ENCODE measurements at places on chromosomes 13 and 19.

DNA sequence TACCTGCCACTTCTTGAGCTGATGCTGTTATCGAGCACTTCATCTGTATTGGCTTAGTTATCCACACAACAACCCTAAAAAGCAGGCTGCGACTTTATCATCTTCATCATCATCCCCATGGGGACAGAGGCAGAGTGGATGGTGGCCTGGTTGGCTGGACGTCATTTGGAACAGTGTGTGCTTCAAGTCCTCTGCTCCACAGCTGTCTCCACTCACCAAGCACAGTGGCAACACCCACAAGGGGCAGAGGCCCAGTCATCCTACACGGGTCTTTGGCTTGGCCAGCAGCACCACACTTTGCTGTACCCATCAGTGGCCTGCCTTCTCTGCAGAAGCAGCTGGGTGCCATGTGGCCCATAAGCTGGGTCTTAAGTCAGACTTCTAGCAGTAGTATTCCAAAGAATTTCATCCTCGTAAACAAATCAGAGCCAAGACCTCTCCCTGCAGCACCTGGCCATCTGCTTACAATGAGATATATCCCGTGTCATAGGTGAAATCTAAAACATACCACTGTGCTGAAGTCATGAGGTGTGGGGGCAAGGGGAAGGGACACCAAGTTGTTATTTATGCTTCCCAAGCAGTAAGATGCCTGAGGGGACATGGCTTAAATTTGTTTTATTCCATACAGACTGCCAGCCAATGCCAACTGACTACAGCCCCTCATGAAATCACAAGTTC, 47.9 kb upstream of the EPHX3 start:
- no peak for DNase-seq

GRCh38 chr13:105611424-105611823, 924.0 kb downstream of the EFNB2 start:
- no peak for DNase-seq

GRCh38 chr13:23718996-23719395, 148.8 kb downstream of the TNFRSF19 start:
- no peak for DNase-seq

GRCh38 chr13:101919541-101920181, 467.2 kb downstream of the ITGBL1 start:
- DNase-seq = no peak

All from naive B cell (primary cell).